Heart left ventricle (tissue), 16 donors: ENCODE measurements at places on chromosomes 4 and X. TPM values are rescaled to one million over a fixed set of nuclear protein-coding genes. Genes with fewer than 3 reads are reported as not detected.

DNA sequence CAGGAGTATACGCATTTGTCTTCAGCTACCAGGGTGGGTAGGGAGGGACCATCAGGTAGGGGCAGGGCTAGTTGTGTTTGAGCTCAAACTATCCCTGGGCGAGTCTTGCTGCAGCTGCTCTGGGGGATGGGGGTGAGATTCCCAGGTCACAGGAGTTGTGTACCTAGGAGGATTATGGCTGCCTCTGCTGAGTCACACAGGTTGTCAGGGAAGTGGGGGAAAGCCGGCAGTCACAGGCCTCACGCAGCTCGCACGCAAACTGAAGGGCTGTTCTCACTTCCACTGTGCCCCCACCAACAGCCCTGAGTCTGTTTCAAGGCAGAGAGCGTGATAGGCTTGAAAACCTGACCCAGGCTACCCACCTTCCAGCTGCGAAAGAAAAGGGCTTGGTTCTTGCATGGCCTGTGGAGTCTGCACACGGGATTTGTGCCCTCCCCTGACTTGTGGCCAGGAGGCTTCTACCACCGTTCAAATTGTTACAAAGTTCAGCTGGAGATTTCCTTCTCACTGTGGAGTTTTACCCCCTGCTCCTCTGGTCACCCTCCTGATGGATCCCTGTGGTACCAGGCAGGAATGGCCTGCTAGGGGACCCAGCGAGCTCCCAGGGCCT lies 63.8 kb downstream of the ARFIP1 start:
- no peak overlapping the region for H3K4me3 ChIP-seq
- no peak for DNase-seq
- no peaks in the 10 kb centered on the region for H3K27me3 ChIP-seq
- no peak overlapping the region for H3K27ac ChIP-seq

- no peaks in the 10 kb centered on the region for H3K27me3 ChIP-seq
- H3K4me3 ChIP-seq = no peak overlapping the region
- no peak for DNase-seq
These were observed 14.6 kb downstream of the NPNT start for GRCh38 chr4:105909787-105910281.

- DNase-seq = no peak
- no peaks in the 10 kb centered on the region for H3K4me1 ChIP-seq
- no peaks in the 10 kb centered on the region for H3K36me3 ChIP-seq
- H3K4me3 ChIP-seq = no peak overlapping the region
- no peak overlapping the region for H3K27ac ChIP-seq
- H3K27me3 ChIP-seq = no peaks in the 10 kb centered on the region
These were observed 286.8 kb downstream of the CBLL2 start for GRCh38 chrX:22559506-22559905.

DNA sequence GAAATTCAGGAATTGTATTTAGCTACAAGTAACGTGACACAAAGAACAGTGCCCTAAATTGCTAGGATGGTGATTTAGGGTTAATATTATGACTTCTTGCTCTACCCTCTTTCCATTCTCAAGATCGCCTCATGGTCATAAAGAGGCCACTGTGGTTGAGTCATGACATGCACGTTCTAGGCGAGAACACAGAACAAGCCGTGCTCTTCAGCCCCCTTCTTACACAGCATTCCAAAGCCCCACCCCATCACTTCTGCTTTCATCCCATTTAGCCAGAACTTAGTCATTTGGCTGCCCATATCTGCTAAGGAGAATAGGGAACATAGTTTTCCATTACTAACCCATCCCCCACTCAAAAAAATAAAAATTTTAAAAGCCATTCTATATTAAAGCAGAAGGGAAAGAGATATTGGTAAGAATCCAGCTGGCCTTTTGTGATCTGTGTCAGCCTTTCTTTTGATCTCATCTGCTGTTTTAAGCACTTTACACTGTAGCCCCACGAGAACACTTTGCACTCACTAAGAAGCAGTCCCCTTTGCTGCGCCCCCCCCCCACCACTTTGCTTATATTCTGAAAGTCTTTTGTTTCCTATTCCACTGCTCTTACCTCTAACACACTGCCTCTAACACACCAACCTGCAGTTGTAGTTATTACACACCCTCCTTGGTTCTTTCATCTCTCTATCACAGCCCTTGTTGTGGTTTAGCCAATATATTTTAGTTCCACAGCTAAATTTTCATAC lies 28.4 kb downstream of the NPNT start:
- no peak overlapping the region for H3K27ac ChIP-seq
- H3K27me3 ChIP-seq = no peaks in the 10 kb centered on the region
- H3K4me1 ChIP-seq = no peaks in the 10 kb centered on the region
- no peaks in the 10 kb centered on the region for H3K36me3 ChIP-seq

DNA sequence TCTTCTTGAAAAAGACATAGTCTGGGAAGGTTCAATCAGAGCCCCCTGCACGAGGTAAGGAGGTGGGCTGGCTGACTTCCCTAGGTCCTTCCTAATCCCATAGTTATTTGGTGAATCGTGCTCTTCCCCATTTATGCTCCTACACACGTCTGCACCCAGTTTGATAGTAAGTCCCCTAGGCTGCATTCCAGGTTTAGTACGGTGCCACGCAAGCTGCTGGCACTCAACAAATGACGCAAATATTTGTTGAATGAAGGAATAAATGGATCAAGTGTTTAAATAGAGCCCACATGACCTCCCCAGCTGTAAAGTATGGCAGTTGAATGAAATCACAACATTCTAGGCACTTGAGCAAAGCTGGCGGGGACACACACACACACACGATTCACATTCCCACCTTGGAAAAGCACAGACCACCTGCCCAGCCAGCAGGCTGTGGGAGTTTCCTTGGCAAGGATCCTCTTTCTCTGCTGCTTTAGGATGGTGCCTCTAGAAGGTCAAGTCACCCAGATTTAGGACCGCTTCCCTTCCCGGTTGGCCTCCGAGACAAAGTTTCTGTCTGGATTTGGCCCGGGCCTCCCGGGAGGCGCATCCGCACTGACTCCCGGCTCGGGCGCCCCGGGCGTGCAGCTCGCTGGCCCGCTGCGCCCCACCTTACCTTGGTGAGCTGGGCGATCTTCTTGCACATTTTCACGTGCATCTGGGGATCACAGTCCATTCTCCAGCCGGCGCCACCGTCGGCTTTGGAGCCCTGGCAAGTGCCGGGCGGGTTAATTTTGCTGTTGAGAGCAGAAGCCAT lies 721 bp downstream of the FAM184B start:
- H3K27me3 ChIP-seq = peaks cover 35% of the 10 kb centered on the region
- no peak for DNase-seq
- peaks cover 14% of the 10 kb centered on the region for H3K4me1 ChIP-seq
- H3K36me3 ChIP-seq = no peaks in the 10 kb centered on the region

The VCX gene
- not detected for total RNA-seq

DNA sequence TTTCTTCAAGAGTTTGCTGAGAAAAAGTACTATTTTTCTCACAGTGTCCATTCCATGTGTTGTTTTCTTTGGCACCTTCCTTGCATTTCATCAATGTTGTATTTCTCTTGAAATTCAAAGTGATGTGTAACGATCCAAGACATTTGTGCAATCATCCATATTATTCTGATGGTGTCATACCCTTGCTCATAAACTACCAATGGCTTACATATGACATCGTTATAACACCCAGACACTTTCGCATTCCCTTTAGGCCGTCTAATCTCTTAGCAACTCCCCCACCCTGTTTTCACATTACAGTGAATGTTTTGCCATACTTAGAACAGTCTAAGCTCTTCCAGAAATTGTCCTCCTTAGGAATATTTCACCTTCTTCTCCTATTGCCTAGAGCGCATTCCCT lies 1779.0 kb downstream of the PCDH7 start:
- no peaks in the 10 kb centered on the region for H3K27me3 ChIP-seq
- no peak overlapping the region for H3K27ac ChIP-seq
- no peak overlapping the region for H3K4me3 ChIP-seq
- no peaks in the 10 kb centered on the region for H3K36me3 ChIP-seq
- no peaks in the 10 kb centered on the region for H3K4me1 ChIP-seq

The ASB12 gene
- 2.3 TPM for total RNA-seq

The PDGFRA gene
- total RNA-seq = 14.9 TPM

DNA sequence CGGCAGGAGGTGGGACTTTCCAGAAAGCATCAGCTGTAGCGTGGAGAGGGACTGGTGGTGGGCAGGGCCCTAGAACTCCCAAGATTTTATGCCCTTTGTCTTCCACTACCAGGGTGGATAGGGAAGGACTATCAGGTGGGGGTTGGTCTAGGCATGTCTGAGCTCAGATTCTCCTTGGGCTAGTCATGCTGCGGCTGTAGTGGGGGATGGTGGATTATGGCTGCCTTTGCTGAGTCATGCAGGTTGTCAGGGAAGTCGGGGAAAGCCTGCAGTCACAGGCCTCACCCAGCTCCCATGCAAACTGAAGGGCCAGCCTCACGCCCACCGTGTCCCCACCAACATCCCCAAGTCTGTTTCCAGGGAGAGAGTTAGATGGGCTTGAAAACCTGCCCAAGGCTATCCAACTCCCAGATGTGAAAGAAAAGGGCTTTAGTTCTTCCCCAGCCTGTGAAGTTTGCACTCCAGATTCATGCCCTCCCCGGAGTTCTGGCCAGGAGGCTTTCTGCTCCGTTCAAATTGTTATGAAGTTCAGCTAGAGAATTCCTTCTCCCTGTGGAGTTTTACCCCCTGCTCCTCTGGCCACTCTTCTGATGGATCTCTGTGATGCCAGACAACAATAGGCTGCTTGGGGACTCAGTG lies 13.4 kb upstream of the MEPE start:
- DNase-seq = no peak
- H3K36me3 ChIP-seq = no peaks in the 10 kb centered on the region
- H3K4me1 ChIP-seq = no peaks in the 10 kb centered on the region

- DNase-seq = no peak
- no peaks in the 10 kb centered on the region for H3K27me3 ChIP-seq
- H3K4me1 ChIP-seq = no peaks in the 10 kb centered on the region
- no peak overlapping the region for H3K27ac ChIP-seq
- H3K36me3 ChIP-seq = peaks cover 15% of the 10 kb centered on the region
These were observed 61.2 kb downstream of the TMEM150C start for GRCh38 chr4:82500435-82501153.

DNA sequence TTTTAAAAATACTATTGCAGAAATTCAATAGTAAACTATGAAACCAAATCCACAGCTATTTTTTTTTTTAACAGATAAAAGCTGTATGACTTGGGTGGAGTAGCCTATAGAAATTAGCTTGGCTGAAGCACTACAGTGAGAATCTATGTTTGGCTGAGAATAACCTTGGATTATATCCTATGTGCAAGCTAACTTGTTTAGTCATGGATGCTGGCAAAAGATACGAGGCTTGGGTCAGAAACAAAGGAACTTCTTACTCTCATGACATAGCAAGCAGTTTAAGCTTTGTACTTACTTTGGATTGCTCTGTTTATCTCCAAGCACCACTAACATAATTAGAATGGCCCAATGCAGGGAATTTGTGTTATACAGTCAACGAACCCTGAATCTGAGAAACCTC lies 119.2 kb upstream of the GRID2 start:
- no peaks in the 10 kb centered on the region for H3K4me1 ChIP-seq
- no peaks in the 10 kb centered on the region for H3K36me3 ChIP-seq
- H3K27ac ChIP-seq = no peak overlapping the region
- no peak for DNase-seq
- no peaks in the 10 kb centered on the region for H3K27me3 ChIP-seq
- no peak overlapping the region for H3K4me3 ChIP-seq

GRCh38 chr4:121242188-121242750 lies 78.1 kb upstream of the TNIP3 start:
- H3K4me1 ChIP-seq = no peaks in the 10 kb centered on the region
- no peak overlapping the region for H3K4me3 ChIP-seq
- no peak overlapping the region for H3K27ac ChIP-seq
- no peaks in the 10 kb centered on the region for H3K36me3 ChIP-seq
- no peaks in the 10 kb centered on the region for H3K27me3 ChIP-seq
- DNase-seq = no peak

The SPINK2 gene
- total RNA-seq = not detected

GRCh38 chr4:153223930-153224329 lies 19.7 kb downstream of the TRIM2 start:
- H3K4me1 ChIP-seq = peaks cover 37% of the 10 kb centered on the region
- peak overlapping the region; percentile 68 for H3K4me3 ChIP-seq
- H3K27me3 ChIP-seq = no peaks in the 10 kb centered on the region
- peak overlapping the region; percentile 86 for H3K27ac ChIP-seq

DNA sequence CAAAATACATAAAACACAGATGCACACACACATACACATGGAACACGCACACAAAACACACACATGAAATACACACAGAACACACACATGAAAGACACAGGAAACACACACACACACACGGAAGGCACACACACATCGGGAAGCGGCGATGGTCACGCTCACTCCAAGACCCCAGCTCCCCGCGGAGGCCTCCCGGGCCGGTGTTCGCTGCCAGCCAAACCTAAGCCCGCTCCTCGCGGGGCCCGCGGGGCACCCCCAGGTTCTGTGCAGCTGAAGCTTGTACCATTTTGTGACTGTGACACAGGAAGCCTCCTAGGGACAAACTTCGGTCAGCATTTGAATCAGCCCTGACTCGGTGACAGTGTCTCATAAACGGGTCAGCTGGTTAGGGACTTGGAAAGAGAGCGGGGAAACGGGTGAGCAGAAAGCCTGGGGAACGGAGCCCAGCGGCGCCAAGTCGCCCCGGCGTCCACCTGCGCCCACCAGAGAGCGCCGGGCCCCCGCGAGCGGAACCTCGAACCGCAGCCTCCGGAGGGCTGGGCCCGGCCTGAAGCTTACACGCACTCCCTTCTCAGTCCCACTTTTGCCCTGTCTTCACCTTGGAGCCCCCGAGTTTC lies 32.1 kb downstream of the F11 start:
- no peak overlapping the region for H3K4me3 ChIP-seq
- DNase-seq = no peak
- no peaks in the 10 kb centered on the region for H3K4me1 ChIP-seq
- H3K36me3 ChIP-seq = no peaks in the 10 kb centered on the region
- no peak overlapping the region for H3K27ac ChIP-seq

- H3K27ac ChIP-seq = peak overlapping the region; percentile 78
- no peaks in the 10 kb centered on the region for H3K4me1 ChIP-seq
- no peaks in the 10 kb centered on the region for H3K36me3 ChIP-seq
- H3K4me3 ChIP-seq = no peak overlapping the region
- H3K27me3 ChIP-seq = no peaks in the 10 kb centered on the region
These were observed 114.9 kb upstream of the TEX13D start for GRCh38 chrX:124217304-124218251.

GRCh38 chrX:27444093-27444908 lies 18.8 kb downstream of the PPP4R3C start:
- H3K4me3 ChIP-seq = no peak overlapping the region
- H3K27ac ChIP-seq = no peak overlapping the region
- no peaks in the 10 kb centered on the region for H3K4me1 ChIP-seq
- DNase-seq = no peak
- no peaks in the 10 kb centered on the region for H3K36me3 ChIP-seq
- no peaks in the 10 kb centered on the region for H3K27me3 ChIP-seq
